ENCODE measurements at places on chromosomes 7 and 10.

DNA sequence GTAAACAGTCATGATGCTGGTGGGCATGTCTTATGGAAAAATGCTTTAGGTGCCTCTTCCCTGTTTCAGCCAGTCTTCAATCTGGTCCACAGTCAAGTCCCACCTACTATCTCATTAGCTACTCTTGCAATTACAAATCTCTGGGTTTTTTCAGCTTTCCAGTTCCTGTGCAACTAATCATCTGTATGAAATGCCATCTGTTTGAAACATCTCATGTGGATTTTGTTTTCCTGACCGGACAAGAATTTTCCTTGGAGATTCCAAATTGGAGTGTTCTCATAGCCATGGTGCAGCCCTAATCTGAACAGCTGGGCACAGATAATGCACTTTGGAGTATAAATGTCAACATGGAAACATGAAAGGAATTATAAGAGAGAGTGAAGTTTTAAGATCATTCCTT, 41.3 kb upstream of the CALN1 start:
- no peak for DNase-seq

DNA sequence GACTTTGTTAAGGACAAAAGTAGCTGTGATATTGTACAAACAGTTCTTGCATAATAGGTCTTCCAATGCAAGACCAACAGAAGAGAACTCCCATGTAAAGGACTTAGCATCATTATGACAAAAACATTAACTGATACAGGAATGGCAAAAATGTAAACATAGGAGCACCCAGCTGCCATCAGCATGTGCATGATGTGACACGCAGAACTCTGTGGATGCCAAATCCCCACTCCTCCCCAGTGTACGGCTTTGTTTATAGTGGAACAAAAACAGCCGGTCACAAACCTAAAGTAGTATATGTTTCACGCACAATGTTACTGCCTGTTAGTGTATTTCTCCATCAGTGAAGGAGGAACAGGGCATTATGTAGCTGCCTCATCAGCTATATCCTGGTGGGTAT, 316.0 kb upstream of the AOAH start:
- no peak for DNase-seq

- DNase-seq = no peak
Observed at GRCh38 chr7:134083766-134084487, 43.2 kb upstream of the LRGUK start.

DNA sequence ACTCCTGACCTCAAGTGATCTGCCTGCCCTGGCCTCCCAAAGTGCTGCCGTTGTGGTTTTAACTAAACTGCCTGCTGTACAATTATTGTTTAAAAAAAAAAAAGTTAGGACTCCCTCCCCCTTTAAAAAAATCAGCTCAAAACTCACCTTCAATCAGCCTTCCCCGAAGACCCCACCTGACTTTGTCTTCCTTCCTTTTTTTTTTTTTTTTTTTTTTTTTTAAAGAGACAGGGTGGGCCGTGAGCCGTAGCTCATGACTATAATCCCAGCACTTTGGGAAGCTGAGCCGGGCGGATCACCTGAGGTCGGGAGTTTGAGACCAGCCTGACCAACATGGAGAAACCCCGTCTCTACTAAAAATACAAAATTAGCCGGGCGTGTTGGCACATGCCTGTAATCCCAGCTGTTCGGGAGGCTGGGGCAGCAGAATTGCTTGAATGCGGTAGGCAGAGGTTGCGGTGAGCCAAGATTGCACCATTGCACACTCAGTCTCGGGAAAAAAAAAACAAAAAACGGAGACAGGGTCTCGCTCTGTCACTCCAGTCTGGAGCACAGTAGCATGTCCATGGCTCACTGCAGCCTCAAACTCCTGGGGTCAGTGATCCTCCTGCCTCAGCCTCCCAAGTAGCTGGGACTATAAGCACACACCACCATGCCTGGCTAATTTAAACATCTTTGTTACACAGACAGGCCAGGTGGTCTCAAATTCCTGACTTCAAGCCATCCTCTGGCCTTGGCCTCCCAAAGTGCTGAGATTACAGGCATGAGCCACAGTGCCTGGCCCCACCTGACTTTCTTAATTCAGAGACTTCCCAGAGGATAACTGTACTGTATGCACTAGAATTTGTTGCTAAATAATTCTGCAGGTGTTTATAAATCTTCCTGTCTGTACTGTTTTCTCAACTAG, 3.2 kb downstream of the FIS1 start:
- DNase-seq = no peak

DNA sequence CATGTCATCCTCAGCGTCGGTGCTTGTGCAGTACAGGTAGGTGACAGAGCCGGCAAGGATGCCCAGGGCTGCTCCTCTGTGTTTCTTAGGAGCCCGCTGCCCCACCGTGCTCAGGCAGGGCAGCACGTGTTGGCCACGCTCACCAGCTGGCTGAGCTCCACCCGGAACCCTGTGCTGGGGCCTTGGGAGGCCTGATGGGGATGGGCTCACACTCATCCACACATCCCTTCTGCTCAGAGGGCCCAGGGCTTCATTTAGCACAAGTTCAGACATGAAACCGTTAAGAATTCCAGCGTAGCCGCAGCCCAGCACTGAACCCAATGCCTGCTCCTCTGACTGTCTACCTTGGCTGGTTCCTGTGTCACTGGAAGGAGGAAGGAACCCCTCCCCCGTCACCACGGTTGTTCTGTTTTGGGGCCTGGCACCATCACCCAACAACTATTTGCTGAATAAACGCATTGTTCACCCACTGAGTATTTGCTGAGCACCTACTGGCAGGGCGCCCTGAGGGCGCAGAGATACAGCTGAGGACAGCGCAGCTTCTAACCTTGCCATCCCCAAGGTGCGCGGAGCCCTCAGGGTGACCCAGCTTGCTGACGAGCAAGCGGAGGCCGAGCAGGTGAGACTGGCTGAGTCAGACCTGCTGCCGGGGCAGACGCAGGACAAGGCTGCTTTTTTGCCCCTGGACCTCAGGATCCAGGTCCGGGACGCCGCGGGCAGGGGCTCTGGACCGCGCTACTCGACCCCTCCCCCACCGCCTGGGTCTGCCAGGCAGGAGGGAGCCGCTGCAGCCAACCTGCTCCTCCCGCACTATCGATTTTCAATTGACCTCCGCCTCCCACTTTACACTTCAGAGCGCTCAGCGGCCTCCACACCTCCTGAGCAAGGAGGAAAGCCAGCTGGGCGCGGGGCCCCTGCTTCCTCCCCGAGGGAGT, 50.6 kb upstream of the RET start:
- no peak for DNase-seq

DNA sequence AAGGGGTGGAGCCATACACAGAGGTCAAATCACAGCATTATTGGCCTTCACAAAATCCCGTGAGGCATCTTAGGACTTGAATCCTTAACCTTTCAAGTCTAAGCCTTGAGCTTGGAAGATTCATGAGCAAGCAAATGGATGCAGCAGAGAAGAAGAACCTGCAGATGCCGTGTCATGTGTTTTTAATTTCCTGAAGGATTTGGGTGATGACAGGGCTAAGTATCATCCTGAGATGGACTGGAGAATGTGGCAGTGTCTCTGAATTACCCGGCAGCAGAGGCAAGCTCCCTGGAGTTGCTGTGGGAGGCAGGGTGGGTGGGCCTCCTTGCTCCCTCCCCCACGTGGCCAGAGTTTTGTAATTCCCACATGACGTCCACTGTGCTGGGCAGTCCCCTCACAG, 50.8 kb downstream of the GCC1 start:
- no peak for DNase-seq

DNA sequence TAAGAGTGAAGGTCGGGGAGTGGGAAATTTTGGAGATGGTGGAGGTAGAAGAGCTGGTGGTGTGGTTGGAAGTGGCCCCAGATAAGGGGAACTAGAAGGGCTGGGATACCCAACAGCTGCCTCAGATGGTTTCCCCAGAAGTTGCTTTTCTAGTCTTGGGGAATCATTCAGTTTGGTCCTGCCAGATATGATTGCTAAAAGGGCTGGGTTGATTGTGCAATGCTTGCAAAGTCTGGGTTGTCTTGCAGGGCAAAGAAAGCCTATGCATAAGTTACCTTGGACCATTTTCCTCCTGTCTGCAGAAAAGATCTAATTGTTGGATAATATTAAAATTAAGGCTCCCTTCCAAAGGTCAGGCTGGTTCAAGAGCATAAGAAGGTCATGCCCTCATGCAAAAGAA, 213.8 kb upstream of the ZNF804B start:
- DNase-seq = no peak

- no peak for DNase-seq
Observed at GRCh38 chr10:133285217-133285616, 8.5 kb upstream of the ADAM8 start.

- peak; percentile 1 for DNase-seq
Observed at GRCh38 chr7:12674861-12675260, 12.6 kb upstream of the ARL4A start.

GRCh38 chr10:93570383-93570782, 3.9 kb downstream of the FFAR4 start:
- DNase-seq = no peak

Data from activated CD8-positive, alpha-beta memory T cell treated with anti-CD3 and anti-CD28 coated beads for 1 hour (primary cell).